ENCODE measurements at places on chromosomes 2 and 18.

- DNase-seq: no peak
Observed at GRCh38 chr2:181393472-181393871, 63.7 kb upstream of the ITGA4 start.

- DNase-seq: no peak
Observed at GRCh38 chr2:42337356-42337820, 23.6 kb downstream of the COX7A2L start.

- no peak for DNase-seq
Observed at GRCh38 chr2:157170299-157170698, 87.2 kb upstream of the GALNT5 start.

DNA sequence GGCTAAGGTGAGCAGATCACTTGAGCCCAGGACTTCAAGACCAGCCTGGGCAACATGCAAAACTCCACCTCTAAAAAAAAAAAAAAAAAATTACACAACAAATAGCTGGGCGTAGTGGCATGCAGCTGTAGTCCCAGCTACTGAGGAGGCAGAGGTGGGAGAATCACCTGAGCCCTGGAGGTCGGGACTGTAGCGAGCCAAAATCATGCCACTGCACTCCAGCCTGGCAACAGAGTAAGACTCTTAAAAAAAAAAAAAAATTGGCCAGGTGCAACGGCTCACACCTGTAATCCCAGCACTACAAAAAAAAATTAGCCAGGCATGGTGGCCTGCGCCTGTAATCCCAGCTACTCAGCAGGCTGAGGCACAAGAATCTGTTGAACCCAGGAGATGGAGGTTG, 7.3 kb downstream of the STARD7 start:
- no peak for DNase-seq

DNA sequence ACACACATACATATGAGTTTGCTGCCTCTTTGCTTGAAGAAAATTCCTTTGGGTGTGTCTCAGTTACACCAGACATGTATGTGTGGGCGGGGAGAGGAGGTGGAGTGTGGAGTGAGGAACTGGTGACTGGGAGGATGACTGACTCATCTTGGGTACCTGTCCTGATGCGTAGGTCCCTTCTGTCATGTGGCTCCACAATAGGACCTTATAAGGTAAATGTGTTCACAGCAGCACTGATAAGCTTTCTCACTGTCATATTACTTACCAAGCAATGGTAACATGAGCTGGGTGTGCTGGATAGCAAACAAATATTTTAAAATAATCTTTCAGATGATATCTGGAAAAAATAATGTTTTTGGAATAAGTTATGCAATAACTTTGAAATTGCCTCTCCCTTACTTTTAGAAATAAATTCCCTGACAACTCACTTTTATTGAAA, 45.1 kb downstream of the SLC9A2 start:
- DNase-seq: no peak

DNA sequence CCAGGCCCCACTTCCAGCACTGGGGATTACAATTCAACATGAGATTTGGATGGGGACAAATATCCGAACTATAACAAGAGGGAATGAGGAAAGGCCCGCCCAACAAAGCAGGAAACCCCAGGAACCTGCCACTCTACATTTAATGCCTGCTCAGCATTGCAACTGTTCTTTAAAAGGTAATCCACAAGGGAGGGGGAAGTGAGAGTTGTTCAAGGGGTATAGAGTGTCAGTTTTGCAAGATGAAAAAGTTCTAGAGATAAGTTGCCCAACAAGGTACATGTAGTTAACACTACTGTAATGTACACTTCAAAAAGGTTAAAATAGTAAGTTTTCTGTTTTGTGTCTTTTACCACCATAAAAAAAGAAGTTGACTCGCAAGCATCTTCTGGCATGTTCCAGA, 137.6 kb downstream of the MBD2 start:
- DNase-seq: no peak

- DNase-seq: no peak
Observed at GRCh38 chr2:136080114-136080513, 37.8 kb downstream of the CXCR4 start.

GRCh38 chr2:71833855-71834560, 313.7 kb downstream of the CYP26B1 start:
- no peak for DNase-seq

DNA sequence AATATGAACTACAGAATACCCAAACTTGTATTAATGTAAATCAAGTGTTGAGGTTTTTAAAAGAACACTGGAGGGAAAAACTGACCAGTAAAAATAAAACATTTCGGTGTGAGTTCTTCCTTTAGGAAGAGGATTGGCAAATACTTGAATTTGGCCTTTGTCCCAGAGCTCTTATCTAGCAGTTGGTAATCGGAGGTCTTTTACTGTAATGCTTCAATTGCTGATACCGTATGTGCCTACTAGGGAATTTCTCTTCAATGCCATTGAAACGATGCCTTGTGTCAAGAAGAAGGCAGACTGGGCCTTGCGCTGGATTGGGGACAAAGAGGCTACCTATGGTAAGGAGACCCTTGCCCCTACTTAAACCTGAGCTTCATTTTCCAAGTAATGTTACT, 4.1 kb downstream of the RRM2 start:
- peak; percentile 38 for DNase-seq

DNA sequence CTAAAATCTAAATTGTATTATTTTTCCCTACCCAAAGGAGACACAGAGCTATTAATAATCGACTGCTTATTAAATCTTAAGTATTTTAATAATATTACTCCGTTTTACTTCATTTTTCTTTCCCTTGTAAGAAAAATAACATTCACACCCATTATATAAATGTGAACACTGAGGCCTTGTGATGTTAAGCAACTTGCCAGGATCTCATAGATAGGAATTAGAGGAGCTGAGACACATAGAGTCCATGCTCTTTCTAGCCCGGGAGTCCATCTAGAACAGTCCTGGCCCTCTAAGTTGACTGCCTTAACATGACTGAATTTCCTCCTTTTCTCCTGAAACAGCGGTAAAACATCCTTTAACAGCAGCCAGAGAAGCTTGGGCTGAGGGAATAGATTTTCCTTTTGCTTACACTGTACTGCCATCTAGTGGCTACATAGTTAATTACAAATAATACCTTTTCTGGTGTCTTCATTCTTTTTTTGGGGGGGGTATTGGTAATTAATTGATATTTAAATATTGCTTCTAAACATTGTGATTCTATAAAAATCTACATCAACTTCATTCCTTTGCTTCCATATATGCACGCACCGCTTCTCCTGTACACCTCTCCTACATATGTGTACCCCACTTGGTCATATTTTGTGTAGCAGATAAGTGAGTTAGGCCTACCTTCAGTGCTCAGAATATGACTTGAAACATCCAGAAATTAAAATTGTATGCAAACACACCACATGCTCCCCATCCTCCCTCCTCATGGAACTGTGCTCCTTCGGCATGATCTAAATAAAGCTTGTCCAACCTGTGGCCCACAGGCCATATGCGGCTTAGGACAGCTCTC, 125.8 kb upstream of the HNMT start:
- peak; percentile 22 for DNase-seq

DNA sequence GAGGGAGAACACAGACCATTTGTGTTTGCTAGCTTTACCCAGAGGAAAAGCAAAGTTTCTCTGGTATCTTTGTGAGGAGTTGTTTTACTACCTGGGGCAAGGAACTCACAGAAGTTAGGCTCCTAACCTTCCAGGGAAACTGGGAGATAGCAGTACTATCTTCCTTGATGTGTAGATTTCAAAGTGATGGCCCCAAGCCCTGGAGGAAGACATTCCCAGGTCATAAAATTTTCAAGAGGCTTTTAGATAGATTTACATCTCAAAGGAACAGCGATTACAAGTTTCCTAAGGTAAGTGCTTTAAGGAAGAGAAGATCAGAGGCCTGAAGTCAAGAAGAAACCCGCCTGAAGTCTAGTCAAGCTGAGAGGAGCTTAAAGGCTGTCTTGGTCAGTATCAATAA, 1187.8 kb upstream of the TMEFF2 start:
- DNase-seq: no peak

GRCh38 chr18:44579745-44580144, 100.9 kb upstream of the SETBP1 start:
- DNase-seq: no peak

- DNase-seq: no peak
Observed at GRCh38 chr18:56927786-56928185, 219.1 kb upstream of the BOD1L2 start.

- no peak for DNase-seq
Observed at GRCh38 chr18:2960983-2961696, 51.8 kb downstream of the LPIN2 start.

DNA sequence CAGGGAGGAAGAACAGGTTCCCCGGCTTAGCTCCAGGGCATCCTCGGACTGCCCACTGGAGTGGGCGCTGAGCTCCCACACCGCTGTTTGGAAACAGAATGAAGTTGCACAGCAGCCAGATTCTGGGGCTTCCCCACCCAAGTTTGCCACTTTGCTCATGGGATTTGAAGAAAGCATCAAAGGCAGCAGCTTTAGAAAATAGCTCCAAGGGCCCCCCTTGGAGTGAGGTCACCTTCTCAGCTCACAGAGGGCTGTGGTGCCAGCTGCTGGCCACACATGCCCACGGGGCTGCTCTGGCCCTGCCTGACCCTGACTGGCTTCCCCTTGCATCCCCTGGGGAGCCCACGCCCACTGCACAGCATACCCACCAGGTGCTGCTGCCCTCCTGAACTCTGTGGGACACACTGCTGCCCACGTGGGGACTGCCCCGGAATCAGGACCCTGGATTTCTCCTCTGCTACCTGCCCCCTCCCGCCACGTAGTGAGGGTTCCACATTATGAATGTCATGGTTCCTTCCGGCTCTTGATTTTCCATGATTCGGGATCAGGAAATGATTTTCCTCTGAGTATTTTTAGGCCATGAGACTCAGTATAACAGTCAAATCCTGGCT, 70.3 kb downstream of the TGOLN2 start:
- DNase-seq: no peak

GRCh38 chr2:127143841-127144782, 37.2 kb upstream of the BIN1 start:
- no peak for DNase-seq

DNA sequence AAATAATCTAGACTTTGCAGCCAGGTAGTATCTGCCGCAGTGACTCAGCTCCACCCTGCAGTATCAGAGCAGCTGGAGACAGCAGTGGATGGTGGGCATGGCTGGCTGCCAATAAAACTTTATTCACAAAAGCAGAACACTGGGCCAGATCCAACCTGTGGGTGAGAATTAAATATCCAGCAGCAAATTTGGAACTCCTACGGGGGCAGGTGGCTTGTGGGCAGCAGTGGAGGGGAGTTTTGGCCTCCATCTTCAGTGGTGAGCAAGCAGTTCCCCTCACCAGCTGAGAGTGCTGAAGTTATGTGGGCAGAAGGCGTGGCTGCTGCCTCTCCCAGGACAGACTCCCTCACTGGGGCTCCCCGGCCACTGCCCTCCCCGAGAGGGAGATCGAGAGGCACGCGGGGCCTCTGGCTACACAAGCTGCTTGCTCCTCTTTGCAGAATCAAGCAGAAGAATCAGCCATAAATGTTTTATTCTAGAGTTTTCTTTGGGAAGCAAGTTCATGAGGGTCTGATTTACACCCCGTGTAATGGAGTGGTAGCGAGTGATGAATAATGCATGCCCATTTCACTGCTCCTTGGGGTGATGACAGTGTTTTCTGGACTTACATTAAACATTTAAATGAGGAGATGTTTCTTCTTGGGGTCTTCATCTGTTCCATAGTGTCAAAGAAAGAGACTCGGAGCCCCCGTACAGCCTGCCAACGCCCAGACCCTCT, 204.3 kb downstream of the SEPTIN10 start:
- DNase-seq: no peak

GRCh38 chr2:237763812-237764211, 34.8 kb upstream of the RBM44 start:
- no peak for DNase-seq

- no peak for DNase-seq
Observed at GRCh38 chr2:171185941-171186340, 25.2 kb upstream of the TLK1 start.

Data from NCI-H1092 (cell line).